ENCODE measurements at places on chromosomes 12 and 14.

GRCh38 chr12:116414891-116415290 is 137.4 kb upstream of the MED13L start:
- no peak for DNase-seq

DNA sequence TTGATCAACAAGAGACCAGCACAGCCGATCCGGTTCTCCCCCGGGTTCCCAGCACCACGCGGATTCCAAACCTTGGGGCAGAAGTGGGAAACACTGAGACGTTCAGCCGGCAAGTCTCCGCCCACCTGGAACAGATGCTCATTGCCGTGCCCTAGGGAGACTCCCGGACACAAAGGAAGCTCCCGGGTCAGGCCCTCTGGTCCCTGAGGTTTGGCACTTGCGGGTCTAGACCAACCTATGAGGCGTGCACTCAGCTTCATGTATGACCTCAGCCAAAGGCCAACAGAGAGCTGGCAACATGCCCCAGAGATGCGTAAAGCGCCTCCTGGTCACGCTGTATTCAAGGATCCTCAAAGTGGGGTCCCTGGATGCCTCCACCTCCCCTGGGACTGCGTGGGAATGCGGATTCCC is 2.5 kb downstream of the RIMBP2 start:
- no peak for DNase-seq

- no peak for DNase-seq
Measured at GRCh38 chr14:65169351-65169750, 67.0 kb upstream of the MAX start.

GRCh38 chr12:101566318-101566717 is 28.5 kb upstream of the MYBPC1 start:
- DNase-seq: no peak

GRCh38 chr14:33534632-33535031 is 416.2 kb downstream of the EGLN3 start:
- DNase-seq: no peak

DNA sequence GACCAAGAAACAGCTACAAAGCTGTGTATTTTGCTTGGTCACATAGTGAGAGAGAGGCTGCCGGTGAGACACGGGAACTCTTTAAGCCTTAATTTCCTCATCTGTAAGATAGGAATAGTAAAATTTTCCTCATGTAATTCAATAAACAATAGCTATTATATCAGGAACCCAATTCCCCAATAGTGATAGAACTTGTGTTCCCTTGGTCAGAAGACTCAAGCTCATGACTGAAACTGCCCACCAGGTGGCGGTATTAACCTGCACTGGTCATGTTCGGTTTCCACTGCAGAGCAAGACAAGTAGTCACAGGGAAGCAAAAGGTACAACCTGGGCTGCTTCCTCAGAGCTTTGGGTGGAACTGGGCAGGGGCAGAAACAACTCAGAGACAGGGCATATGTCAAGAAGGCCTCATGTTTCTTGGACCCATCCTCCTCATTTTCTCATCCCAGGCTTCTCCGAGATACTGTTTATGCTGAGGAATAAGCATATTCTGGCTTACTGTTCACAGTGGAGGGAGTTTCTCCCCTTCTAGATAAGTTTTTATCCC is 4.2 kb upstream of the AJUBA start:
- peak; percentile 92 for DNase-seq
